Chondrocyte (in vitro differentiated cells): ENCODE measurements at places on chromosomes 3 and 15. TPM values are rescaled to one million over a fixed set of nuclear protein-coding genes. Genes with fewer than 3 reads are reported as not detected.
A peak's percentile ranks its signal among the peaks of the same experiment; 100 is the strongest.

The EPHB1 gene
- total RNA-seq, result 1.0 to 1.7 TPM (median 1.6 TPM) in 3 replicates

DNA sequence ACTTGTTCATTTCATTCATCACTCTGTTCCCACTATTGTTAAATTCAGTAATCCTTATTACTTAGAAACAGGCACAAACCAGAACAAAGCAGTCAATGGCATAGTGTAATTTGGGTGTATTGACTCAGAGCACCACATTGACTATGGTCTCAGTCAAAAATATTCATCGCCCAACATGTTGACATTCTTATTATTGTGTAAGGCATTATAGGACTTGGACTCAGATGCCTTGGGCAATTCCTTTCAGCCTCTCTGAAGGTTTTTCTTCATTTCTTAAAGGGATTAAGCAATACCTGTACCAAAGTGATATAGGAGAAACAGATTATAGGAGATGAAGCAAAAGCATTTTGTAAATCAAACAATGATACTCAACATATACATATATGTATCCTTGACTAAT is 114.7 kb upstream of the BHLHE40 start:
- no peak for DNase-seq

DNA sequence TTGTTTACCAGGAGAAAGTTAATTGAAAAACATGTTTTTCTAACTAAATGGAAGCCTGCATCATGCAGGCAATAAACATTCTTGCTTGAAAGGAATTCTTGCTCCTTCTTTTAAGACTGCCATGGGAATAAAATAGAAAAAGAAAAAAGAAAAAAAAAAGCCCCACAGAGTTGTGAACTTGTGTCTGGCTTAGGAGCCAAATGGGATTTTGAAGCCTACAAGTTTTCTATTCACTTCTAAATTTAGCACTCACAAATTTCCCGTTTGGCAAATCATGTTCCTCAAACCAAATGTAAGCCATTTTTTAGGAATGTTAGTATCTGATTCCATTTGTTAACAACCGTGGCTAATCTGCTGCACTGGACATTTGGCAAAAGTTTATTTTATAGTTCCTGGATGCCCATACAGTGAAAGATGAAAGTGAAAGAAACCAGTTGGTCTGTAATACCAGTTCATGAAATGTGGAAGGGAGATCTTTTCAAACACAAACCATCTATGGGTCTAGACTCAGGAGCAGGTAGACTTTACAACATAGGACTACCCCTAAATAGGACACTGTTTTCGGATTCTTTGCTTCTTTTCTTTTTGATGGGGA is 133.8 kb upstream of the GMNC start:
- DNase-seq, result no peak

GRCh38 chr3:2661078-2661477 is 449.1 kb downstream of the IL5RA start:
- DNase-seq, result no peak

- no peak for DNase-seq
Measured at GRCh38 chr15:62739082-62739481, 303.5 kb upstream of the TPM1 start.

GRCh38 chr3:194046995-194047645 is 88.8 kb upstream of the HES1 start:
- DNase-seq, result no peak

The ESYT3 gene
- 0.39 to 0.70 TPM (median 0.54 TPM) in 3 replicates for total RNA-seq

GRCh38 chr3:10251006-10251405 is 2.7 kb downstream of the TATDN2 start:
- peak; percentile 29 for DNase-seq

GRCh38 chr15:63979262-63979793 is 67.0 kb downstream of the DAPK2 start:
- peak; percentile 35 for DNase-seq

DNA sequence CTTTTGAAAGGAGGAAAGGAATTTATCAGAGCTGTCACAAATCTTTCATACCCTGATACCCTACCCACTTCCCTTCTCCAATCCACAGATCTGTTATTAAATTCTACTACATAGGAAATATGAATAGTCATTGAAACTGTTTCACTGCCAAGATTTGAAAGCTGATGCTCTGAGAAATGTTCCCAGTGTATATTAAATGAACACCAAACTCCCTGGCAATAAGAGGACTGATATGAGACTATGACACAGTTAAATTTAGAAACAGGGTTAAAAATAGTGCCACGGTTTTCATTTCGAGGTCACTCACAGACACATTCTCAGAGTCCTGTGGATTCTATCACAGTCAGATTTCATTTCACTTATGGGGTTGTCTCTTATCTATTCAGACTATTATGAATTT is 27.2 kb upstream of the GBE1 start:
- no peak for DNase-seq

DNA sequence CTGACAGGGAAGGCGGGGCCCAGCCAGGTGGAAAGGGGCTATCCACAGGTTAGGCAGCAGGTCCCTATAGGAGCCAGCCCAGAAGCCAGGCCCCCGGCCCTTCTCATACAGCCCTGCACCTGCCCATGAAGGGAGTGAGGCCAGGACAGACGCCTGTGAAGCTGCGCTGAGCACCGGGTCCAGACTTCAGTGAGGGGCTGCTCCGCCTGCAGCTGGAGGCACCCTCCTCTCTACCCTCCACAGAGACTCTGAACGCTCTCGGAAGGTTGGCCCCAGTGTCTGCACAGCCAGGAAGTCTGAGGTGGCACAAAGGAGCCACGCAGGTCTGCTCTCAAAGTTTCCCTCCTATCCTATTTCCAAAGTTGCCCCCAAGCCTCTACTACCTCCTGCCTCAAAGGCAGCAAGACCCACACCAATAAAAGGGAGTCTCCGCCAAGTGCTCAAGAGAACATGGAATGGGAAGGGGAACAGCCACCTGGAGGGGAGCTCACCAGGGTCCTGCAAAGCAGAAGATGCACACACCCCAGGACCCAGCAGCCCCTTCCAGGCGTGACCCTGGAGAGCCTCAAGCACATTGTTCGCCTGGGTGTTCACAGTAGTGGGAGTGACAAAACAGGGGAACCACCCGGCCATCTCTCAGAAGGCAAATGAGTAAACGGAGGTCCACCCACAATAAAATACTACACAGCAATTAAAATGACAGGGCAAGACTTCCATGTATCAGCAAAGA is 19.5 kb downstream of the XXYLT1 start:
- no peak for DNase-seq

DNA sequence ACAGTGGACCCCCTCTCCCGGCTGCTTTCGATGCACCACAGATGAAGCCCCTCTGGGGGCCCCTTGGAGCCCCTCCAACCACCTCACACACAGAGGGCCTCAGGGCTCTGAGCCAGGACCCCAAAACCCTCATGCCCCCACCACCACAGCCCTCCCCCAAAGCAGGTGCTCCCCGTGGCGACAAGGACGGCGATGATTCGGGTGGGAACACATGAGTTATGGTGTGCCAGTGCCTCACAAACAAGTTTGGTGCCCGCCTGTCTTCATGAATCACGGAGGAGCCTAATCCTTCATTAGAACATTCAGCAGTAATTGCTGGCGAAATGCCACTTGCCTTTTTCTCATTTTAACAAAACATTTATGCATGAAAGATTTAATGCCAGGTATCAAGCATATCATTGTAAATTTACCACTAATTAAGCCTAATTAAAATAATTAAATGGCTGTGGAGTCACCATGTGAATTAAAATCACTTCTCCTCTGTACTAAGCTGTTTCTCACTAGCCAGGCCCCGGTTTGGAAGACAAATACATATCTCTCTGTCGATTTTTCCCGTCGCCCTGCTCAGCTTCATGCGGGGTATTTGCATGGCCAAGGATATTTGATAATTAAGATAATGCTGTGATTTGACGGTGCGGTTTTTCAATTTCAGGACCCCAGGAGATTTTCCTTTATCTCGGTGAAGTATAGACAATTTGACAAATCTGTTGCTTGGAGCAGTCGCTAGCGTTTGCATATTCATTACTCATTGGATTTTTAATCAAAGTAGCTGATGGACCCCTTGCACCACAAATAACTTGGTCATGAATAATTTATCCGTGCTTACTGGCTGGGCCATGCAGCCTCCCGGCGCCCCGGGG is 157.0 kb downstream of the TLE3 start:
- no peak for DNase-seq

DNA sequence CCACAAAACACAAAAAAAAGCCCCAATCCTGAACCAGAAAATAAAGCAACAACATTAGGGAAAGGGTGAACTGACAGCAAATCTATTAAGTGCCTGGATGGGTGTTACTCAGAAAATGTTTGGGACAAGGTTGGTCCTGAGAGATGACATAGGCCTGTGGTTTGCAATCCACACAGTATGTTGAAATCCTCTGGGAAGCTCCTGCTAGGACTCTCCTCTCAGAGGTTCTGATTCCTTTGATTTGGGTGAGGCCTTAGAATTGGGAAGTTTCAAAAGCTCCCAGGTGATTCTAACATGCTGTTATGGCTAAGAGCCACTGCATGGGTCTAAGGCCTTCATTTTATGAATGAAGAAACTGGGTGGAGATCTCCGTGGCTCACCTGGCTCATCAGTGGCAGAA is 18.4 kb downstream of the CLDN1 start:
- no peak for DNase-seq

GRCh38 chr15:38374556-38374955 is 79.4 kb upstream of the FAM98B start:
- DNase-seq, result no peak

DNA sequence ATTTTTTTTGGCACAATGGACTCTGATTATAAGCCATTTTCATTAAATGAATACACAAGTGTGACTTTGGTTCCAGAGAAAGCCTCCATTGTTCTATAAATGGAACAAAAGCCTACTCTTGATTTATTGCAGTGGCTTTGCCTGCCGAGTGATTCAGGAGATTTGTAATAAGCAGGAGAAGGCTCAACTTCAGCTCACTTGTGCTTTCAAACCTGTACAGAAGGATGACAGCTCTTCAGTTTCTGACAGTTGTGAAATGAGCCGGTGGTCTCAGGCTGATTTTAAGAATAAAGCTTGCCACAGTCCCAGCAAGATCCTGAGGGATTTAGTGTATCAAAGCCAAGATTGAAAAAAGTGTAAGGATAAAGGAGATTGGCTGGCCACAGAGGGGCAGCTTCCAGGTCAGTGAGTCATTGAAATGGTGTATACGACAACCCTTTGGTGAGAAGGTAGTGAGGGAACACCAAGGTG is 438.8 kb upstream of the TGFBR2 start:
- DNase-seq, result no peak

DNA sequence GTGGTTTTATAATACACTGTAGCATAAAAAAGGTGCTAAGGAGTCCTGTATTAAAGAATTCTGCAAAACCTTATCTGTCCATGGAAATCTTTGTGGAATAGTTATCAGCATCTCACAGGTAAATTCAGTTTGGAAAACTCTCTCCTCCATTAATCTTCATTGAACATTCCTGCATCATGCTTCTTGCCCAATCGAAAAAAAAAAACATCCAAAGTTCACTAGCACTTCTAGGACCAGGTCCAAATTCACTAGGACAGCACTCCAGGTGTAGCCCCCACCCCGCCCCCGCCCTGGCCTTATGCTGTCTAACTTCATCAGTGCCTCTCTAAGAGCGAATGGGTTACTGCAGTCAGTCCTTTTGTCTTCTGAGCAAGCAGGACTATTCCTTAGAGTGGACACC is 138.6 kb downstream of the PLD1 start:
- DNase-seq, result no peak

DNA sequence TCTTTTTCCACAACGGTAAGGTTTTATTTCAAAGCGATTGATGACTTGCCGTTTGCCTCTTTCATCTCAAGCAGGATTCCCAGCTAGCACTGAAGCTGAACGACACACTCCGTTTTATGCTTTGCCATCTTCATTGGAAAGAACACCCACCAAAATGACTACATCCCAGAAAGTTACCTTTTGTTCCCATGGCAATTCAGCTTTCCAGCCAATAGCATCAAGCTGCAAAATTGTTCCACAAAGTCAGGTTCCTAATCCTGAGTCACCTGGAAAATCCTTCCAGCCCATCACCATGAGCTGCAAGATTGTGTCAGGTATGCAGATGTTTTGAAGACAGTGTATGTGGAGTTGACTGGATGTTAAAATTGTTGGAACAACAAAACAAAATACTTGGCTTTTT is 56.5 kb downstream of the YEATS2 start:
- no peak for DNase-seq

The SEMA6D gene
- 4.9 to 6.4 TPM (median 5.4 TPM) in 3 replicates for total RNA-seq

DNA sequence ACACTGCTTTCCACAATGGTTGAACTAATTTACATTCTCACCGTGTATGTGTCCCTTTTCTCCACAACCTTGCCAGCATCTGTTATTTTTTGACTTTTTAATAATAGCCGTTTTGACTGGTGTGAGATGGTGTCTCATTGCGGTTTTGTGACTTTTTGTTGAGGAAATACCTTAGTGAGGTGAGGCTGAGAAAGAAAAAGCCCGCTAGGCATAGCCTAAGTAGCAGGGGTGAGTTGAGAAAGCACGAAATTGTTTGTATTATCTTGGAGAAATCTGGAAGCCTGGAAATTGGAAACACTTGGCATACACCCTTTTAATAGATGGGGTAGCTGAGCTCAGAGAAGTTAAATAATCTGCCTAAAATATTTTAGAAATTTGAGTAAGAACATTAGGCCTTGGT is 61.5 kb upstream of the CFAP161 start:
- no peak for DNase-seq

DNA sequence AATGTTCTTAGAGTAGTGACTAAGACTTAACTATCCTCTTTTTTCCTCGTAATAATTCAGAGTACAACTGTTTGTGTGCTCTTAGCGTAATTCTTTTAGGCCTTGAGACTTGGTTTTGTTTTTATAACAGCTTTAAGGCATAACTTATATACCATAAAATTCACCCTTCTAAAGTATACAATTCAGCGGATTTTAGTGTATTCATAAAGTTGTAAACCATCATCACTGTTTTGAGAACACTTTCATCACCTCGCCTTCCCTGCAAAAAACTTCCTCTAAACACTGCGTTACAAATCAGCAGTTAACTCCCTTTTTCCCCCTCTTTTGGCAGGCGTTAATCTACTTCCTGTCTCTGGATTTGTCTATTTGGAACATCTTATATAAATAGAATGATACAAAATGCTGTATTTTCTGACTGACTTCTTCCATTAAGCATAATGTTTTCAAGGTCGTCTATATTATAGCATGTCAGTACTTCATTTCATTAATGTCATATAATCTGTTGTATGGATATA is 18.7 kb downstream of the DNAJC13 start:
- DNase-seq, result no peak

The CLRN1 gene
- not detected in 3 replicates for total RNA-seq

The CAMK2N2 gene
- total RNA-seq, result 3.2 to 5.3 TPM (median 3.9 TPM) in 3 replicates

The TBL1XR1 gene
- 225 to 372 TPM (median 357 TPM) in 3 replicates for total RNA-seq

DNA sequence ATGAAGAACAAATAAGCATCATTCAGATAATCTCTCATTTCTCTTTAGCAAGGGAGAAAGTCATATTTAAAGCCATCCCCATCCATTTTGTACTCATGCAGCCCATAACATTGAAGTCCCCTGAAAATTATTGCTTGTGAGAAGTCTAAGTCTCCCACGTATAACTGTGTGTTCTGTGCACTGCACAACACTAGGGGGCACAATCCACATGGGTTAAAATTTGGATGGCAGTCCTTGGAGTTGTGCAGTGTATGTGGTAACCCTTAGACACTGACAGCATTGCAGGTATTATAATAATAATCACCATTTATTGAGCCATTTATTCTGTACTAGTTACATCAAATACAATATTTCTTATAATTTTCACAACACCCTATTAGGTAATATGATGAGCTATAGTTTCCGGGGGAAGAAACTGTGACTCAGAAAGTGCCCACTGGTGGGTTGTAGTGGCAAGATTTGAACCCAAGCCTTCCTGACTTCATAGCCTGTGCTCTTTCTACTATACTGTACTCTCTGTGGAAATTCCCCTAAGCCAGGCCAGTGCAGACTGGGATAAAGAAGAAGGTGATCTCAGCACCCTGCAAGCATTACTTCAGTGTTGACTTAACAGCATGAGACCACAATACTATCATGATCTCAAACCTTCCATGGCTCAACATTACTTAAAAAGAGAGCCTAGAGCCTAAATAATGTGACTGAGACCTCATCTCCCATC is 15.7 kb downstream of the KCNAB1 start:
- no peak for DNase-seq

The FBXO40 gene
- total RNA-seq, result 0.08 TPM in 1 of 3 replicates, not detected in the others
